Stimulated activated CD8-positive, alpha-beta memory T cell treated with anti-CD3 and anti-CD28 coated beads, Interleukin-2, amount 100 ng/mL, for 1 hour (primary cell): ENCODE measurements at places on chromosomes 5 and 9.

DNA sequence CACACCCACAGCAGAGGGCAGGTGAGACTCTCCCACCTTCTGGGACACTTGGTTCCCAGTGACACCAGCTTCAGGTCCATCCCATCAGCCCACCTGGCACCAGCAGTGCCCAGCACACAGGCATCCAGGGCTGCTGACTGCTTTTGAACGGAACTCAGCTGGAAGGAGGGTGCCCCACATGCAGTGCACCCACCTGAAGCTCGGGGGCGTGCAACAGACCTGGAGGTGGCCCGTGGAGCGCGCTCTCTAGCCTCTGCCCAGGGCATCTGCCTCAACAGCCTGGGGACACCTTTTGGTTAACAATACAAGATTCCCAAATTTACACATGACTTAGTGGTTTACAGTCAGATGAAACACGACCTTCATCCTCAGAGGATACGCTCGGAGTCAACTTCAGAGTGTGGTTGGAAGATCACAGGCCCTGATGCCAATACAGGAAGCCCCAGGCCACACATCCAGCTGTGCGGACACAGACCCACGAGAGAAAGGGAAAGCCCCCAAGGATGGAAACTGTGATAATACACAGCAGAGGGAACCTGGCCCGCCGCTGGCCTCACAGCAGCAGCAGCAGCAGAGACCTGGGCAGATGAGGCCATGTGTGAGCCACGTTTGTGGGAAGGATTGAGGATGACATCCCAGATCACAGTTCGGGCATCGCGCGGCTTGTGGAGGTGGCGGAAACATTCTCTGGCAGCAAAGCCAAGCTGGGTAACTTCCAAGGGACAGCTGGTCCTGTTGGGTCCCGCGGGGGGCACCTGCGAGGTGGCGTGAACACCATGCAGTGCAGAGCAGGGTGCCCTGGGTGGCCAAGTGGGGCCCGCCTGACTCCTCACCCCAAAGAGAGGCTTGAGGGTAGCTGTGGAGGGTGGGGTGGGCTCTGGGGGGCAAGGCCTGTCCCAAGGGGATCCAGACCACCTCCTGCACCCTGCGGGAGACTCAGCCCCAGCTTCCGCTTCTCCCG lies 64.0 kb downstream of the SECISBP2 start:
- DNase-seq = no peak

DNA sequence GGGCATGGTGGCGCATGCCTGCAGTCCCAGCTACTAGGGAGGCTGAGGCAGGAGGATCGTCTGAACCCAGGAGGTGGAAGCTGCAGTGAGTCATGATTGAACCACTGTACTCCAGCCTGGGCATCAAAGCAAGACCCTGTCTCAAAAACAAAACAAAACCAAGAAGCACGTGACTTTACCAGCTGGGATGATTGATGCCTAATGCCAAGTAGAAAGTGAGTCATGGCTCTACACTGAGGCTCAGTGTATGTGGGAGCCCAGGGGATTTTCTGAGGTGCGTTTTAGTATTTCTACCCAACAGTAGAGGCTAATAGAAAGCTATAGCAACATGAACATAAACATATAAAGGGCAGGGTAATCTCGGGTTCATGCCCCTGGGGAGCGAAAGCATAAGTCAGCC lies 13.9 kb upstream of the BRD3OS start:
- DNase-seq = no peak

DNA sequence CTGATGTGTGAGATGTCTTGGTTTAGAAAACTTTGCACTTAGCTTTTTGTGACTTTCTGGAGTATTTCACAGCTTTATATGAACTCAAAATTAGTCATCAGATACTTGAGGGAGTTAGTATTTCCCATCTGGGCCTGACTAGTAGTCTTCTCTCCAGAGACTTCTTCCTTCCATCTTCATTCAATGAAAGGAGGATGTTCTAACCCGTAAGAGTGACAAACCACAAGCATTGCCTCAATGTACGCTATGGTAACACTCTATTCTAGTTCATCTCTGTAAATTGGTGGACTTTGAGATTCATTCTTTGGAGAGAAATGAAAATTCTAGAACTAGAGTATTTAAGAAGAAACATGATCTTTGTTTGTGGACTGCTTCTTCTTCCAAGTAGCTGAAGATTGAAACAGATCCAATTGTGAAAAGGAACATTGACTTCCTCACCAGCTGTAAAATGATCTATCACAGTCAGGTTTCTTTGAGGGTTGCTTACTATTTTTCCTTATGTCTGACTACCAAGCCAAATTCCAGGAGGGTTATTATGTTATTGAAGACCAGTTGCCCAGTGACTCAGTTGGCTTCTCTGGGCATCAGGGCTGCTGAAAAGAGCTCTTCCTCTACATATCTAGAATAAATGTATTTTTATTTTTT lies 157.6 kb downstream of the SLC12A2 start:
- DNase-seq = no peak

GRCh38 chr9:127216888-127217217 lies 47.7 kb upstream of the GARNL3 start:
- DNase-seq = no peak

- DNase-seq = no peak
These were observed 92.6 kb downstream of the TLE4 start for GRCh38 chr9:79664375-79664831.

DNA sequence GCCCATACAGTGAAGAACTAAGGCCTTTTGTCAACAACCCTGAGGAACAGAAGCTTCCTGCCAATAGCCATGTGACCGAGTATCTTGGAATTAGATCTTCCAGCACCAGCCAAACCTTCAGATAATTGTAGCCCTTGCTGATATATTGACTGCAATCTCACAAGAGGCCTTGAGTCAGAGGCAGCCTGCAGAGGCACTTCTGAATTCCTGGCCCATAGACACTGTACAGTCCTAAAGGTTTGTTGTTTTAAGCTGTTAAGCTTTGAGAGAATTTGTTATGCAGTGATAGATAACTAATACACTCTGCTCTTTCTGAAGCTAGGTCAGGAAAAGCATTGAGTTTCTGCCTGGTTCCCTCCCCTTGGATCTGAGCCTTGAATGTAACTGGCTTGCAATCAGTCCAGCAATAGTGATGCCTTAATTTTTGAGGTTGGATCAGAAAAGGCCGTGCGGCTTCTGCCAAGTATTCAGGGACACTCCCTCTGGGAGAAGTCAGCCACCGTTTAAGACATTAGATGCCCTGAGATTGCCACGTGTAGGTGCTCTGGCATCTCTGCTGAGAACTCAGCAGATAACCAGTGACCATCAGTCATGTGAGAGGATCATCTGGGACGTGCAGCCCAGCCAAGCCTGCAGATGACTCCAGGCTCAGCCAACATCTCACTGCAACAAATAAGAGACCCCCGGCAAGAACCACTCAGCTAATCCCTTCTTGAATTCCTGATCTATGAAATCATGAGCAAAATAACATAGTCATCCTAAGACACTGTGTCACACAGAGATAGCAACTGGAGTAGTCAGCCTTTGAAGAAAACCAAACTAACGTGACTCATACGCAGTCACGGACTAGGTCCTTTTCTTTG lies 126.8 kb upstream of the STC2 start:
- DNase-seq = no peak

GRCh38 chr9:90864779-90865178 lies 63.2 kb downstream of the SYK start:
- no peak for DNase-seq

DNA sequence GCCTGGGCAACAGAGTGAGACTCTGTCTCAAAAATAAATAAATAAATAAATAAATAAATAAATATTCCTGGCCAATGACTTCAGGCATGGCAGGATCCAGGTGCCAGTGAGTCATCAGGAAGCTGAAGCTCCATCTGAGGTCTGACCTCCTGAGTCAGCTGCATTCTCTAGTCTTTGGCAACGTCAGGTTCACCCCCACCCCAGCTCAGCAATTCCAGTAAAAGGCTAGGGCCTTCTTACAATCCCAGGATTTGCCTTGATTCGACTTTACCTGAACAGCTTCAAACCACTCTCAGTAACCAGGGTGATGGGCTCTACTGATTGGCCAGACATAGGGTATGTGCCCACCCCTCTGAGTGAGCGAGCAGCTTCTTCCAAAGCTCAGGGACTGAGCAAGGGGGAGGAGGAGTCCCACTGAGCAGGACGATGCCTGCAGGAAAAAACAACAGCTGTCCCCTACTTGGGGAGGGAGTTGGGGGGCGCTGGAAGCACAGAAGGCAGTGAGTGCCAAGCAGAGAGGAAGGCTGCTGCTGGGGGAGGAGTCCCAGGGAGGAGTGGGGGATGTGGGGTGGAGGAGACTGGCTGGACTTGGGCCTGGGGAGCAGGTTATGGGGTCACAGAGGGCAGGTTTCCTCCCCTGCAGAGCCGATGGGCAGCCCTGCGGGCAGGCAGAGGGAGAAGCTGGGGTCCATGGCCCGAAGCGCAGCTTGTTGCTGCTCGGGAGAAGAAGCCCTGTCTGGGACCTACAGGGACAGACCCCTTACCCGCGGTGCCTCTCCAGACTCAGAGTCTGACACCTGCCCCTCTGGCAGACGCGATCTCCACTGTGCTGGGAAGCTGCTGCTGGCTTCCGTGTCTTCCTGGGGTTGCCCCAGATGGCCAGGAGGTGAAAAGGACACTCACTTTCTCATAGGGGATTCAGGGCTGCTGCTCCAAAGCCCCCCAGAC lies 25.9 kb upstream of the UNC5A start:
- DNase-seq = no peak

- DNase-seq = no peak
These were observed 137.4 kb downstream of the ENTREP1 start for GRCh38 chr9:69462394-69462793.

GRCh38 chr9:93123561-93124283 lies 10.3 kb downstream of the NINJ1 start:
- no peak for DNase-seq

DNA sequence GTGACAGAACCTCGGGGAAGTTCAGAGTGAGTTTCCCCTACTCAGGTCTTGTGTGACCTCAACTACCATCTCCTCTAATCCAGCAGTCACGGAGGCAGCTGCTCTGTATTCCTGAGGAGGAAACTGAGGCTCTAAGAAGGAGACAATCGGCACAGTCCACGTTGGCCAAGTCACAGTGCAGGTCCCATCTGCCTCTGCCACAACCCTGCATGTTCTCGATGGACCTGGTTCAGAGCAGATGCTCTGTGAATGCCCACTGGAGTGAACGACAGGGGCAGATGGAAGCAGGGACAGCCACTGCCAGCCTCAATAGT lies 722 bp upstream of the ERGIC1 start:
- no peak for DNase-seq

- DNase-seq = no peak
These were observed 1014.6 kb downstream of the DTWD2 start for GRCh38 chr5:117973785-117974184.

DNA sequence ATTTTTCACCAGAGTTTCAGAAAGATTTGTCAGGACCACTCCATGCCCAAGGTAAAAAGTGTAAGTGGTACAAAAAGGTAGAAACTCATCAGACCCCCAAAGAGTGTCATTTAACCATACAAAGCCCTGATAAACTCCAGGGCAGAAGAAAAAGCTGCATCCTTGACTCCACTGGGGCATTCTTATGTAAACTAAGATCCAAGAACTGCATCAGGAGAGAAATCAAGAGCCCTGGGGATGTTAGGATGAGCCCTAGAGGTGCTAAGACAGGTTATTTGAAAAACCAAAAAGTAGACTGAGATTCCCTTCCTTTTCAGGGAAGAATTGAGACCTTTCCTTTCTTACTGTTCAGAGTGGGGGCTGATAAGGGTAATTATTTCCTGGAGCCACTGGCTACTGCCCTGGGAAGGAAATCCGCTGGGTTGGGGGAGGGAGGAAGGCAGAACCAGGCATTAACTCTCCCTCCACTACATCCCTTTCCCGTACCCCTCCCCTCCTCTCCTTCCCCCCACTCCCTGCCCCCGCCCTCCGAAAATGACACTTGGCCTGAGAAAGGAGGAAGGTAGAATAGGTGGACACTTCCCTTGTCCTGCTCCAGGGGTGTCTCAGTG lies 54.7 kb downstream of the FXN start:
- DNase-seq = no peak

- no peak for DNase-seq
These were observed 117.1 kb upstream of the ZNF462 start for GRCh38 chr9:106745876-106746275.

GRCh38 chr5:181167814-181168488 lies 20.6 kb downstream of the OR2V2 start:
- DNase-seq = no peak

DNA sequence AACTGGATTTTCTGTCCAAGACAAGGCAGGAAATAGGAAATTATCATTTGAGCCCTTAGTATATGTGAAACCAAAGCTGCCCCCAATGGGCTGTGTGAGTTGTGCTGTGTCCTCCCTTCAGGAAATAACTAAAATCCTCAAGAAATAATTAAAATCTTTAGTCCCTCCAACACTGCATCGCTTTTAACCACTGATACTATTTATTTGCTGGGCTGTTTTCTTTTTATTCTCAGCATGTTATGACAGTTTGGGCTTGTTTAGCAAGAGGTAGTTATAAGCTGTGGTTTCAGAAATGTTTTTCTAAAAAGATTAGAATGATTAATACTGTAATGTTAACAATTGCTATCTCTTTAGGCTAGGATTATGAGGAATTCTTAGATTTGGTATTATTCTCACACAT lies 187.0 kb upstream of the KCNN2 start:
- DNase-seq = no peak

DNA sequence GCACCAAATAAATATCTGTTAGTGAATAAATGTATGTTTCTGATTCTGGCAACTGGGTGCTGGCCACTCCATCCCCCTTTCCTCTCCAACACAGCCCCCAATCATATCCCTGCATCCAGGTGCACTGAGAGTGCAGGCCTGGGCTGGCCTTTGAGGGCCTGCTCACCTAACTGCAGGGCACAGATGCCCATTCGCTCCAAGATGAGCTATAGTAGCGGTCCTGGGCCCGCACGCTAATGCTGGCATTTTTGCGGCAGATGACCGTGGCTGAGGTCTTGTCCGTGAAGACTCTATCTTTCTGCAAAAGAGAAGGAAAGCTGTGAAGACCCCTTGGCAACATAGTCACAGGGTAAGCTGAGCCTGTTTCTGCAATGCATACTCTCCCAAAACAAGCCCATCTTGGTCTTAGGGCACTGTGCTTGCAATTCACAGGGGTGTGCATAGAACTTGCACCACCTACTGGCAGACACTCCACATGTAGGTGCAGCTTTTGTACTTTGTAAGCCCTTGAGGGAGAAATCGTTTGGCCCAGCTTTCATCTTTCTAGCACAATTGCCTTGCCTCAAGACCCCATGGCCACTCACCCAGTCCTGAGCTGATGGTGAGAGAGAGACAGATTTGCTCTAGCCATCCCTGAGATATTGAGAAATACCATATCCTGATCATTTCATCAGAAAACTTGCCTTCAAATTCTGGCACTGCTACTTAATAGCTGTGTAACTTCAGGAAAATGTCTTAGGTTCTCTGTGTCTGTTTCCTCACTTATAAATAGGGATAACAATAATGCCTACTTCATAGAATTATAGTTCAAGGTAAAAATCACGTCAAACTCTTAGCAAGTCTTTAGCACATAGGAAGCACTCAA lies 13.5 kb downstream of the IL12B start:
- no peak for DNase-seq

DNA sequence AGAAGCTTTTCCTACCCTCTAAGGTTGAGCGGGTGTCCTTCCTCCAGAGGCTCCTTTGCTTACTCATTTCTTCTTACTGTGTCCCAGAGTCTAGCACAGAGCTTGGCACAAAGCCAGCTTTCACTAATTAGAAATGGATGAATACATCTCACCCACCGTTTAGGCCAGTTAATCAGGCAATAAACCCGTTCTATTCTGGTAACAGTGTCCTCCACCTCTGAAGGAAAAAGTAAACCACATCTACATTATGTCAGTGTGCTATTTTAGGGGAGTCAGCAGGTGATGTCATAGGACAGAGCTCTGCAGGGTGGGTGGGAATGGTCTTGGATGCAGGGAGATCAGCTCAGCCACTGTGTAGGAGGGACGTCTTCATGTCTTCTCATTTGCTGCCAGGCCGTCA lies 109.2 kb downstream of the OSTF1 start:
- DNase-seq = no peak
